ENCODE measurements at places on chromosomes 16 and 17. TPM values are rescaled to one million over a fixed set of nuclear protein-coding genes. Genes with fewer than 3 reads are reported as not detected.

GRCh38 chr17:2980211-2980903 is 83.0 kb downstream of the OR1D5 start:
- ATAC-seq: no peak

KRTAP29-1 gene
- total RNA-seq: not detected

ITGA2B gene
- total RNA-seq: 0.68 TPM

DNA sequence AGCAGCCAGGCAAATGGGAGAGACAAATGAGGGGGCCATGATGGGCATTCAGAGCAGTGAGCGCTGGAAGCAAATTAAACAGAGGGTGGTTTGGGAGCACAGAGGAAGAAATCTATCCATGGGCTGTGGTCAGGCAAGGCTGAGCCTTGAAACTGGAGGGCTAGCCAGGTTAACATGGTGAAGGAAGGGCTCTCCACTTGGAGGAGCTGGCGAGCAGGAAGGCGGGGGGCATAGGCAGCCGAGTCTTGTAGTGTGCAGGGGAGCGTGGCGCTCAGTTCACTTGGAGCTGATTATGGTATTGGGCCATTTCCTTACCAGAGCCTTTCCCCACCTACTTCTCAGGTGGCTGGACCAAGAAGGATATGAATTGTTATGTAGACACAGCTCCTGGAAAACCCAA is 189.7 kb downstream of the SNX29 start:
- ATAC-seq: no peak

DNA sequence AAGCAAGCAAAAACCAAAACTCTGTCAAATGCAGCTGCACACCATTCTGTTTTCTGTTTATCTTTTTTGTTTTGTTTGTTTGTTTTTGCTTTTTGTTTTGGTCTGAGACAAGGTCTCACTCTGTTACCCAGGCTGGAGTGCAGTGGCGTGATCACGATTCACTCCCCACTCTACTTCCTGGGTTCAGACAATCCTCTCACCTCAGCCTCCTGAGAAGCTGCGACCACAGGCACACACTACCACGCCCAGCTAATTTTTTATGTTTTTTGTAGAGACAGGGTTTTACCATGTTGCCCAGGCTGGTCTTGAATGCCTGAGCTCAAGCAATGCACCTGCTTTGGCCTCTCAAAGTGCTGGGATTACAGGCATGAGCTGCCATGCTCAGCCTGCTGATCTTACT is 19.3 kb upstream of the SLFN13 start:
- no peak for ATAC-seq

CA7 gene
- not detected for total RNA-seq

All from esophagus mucosa (tissue), 1 donor.